Breast epithelium (tissue), 4 donors: ENCODE measurements at places on chromosomes 16 and 17.

- no peak overlapping the region for H3K4me3 ChIP-seq
- H3K36me3 ChIP-seq = no peaks in the 10 kb centered on the region
- peak overlapping the region; percentile 56 for H3K27ac ChIP-seq
- H3K27me3 ChIP-seq = no peaks in the 10 kb centered on the region
- DNase-seq = no peak
Observed at GRCh38 chr16:50667497-50668367, 13.4 kb downstream of the SNX20 start.

DNA sequence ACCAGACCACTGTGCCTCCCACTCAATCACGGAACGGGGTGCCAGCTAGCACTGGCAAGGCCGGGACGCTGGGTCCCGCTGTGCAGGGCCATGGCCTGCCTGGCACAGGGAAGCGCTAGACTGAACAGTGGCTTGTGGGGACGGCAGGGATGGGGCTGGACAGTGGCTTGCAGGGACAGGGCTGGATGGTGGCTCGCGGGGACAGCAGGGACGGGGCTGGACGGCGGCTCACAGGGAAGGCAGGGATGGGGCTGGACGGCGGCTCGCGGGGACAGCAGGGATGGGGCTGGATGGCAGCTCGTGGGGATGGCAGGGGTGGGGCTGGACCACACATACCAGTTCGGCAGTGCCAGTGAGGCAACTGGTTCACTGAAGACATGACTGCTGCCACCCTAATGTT lies 32.6 kb downstream of the LMF1 start:
- no peak for DNase-seq
- H3K27ac ChIP-seq = no peak overlapping the region
- H3K27me3 ChIP-seq = no peaks in the 10 kb centered on the region
- H3K4me1 ChIP-seq = no peaks in the 10 kb centered on the region
- no peak overlapping the region for H3K4me3 ChIP-seq

- H3K27ac ChIP-seq = no peak overlapping the region
- H3K36me3 ChIP-seq = no peaks in the 10 kb centered on the region
- H3K4me1 ChIP-seq = peaks cover 6% of the 10 kb centered on the region
- H3K27me3 ChIP-seq = no peaks in the 10 kb centered on the region
- no peak overlapping the region for H3K4me3 ChIP-seq
Observed at GRCh38 chr17:29165800-29166506, 14.2 kb downstream of the MYO18A start.

- H3K4me3 ChIP-seq = no peak overlapping the region
- H3K27me3 ChIP-seq = no peaks in the 10 kb centered on the region
Observed at GRCh38 chr17:57468932-57469775, 212.8 kb downstream of the MSI2 start.

DNA sequence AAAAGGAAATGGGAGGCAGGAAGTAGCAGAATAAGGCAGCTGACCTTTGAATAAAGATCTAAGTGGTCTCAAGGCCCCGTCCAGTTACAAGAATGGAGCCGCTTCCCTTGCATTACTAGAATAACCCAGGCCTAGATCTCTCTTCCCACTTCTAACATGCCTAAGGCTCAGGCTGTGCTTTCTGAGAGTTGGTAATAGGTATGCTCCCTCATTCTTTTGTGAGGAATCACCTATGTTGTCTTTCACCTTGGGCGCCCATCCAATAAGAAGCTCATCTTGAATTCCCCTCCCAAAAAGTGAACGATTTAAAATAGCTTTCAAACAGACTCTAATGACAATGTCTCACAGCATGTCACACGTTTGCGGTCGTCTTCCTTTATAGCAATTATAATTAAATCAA lies 101.2 kb downstream of the KCNJ2 start:
- DNase-seq = no peak
- H3K4me3 ChIP-seq = no peak overlapping the region
- H3K36me3 ChIP-seq = no peaks in the 10 kb centered on the region
- H3K27ac ChIP-seq = no peak overlapping the region

DNA sequence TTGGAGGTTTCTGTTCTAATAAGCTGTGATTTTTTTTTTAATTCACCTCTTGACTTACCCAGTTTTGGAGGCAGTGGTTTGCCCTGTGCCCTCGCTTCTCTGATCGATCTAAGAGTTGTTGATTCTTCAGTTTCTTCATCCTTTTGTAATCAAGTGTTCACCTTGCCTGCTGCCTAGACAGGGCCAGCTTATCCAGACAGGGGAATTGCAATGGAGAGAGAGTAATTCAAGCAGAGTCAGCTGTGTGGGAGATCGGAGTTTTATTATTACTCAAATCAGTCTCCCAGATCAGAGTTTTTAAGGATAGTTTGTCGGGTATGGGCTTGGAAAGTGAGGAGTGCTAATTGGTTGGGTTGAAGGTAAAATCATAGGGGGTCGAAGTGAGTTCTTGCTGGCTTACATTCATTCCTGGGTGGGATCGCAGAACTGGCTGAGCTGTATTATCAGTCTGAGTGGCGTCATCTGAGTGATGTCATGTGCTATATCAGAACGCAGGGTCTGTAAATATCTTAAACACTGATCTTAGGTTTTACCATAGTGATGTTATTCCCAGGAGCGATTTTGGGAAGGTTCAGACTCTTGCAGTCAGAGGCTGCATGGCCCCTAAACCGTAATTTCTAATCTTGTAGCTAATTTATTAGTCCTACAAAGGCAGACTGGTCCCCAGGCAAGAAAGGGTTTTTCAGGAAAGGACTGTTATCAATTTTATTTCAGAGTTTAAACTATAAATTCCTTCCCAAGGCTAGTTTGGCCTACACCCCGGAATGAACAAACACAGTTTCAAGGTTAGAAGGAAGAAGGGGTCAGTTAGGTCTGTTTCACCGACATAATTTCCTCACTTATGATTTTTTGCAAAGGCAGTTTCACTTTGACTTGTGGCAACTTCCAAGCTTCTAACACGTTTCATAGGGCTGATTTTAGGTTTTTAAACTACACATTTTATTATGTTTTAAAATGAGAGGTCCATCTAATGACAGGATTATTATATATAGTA lies 21.5 kb upstream of the KCNJ16 start:
- peak overlapping the region; percentile 12 for H3K4me3 ChIP-seq
- H3K4me1 ChIP-seq = no peaks in the 10 kb centered on the region
- DNase-seq = no peak
- H3K27me3 ChIP-seq = no peaks in the 10 kb centered on the region
- H3K36me3 ChIP-seq = no peaks in the 10 kb centered on the region

DNA sequence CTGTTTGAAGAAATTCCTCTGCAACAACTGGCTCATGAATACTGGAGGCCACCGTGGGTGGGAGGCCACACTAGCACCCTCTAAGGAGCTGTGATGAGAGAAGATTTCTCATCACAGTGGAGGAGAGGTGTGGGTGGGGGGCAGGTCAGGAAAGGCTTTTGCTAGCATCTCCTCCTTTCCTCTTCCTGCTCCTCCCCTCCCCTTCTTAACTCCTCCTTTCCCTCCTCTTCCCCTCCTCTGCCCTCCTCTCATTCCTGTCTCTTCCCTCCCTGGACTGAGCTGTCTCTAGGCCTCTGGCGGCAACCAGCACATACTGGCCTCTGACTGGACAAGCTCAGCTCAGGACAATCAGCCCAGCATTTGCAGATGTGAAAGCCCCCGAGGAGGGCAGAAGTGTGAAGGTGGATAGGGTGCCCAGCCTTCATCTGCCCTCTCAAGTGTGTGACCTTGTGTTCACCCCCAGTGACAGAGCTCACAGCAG lies 19.0 kb upstream of the LHX1 start:
- DNase-seq = no peak
- H3K27ac ChIP-seq = no peak overlapping the region
- no peaks in the 10 kb centered on the region for H3K4me1 ChIP-seq
- peaks cover 21% of the 10 kb centered on the region for H3K27me3 ChIP-seq
- no peak overlapping the region for H3K4me3 ChIP-seq
- H3K36me3 ChIP-seq = no peaks in the 10 kb centered on the region

DNA sequence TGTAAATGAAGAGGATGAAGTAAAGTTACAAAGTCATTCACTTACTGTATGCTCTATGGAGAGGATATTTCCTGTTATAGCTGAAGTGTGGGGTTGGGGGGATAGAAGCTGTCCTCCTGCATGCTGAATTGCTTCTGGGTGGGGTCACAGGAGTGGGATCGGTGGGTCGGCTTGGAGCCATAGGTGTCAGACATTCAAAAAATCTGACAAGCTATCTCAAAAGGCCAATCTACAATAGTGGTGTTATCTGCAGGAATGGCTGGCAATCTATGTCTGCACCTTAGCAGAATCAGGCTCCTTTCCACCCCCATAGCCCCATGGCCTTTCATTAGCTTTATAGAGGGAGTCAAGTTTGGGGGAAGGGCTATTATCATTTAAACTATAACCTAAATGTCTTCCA lies 104.9 kb downstream of the ABCC12 start:
- no peak for DNase-seq
- no peak overlapping the region for H3K27ac ChIP-seq
- H3K4me3 ChIP-seq = no peak overlapping the region
- no peaks in the 10 kb centered on the region for H3K4me1 ChIP-seq

GRCh38 chr16:78669994-78670393 lies 570.5 kb downstream of the WWOX start:
- no peak overlapping the region for H3K4me3 ChIP-seq

DNA sequence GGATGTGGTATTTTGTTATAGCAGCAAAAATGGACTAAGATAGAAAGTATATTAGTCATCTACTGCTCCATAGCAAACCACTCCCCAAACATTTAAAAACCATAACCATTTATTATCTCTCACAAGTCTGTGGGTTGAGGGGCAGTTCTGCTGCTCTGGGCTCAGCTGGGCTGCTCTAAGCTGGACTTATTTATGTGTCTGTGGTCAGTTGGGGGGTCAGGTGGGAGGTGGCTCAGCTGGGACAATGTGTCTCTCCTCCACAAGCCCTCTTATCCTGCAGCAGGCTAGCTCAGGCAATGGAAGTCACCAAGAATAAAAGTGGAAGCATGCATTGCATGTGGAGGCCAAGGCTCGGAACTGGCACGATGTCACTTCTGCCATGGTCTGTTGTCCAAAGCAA lies 226.1 kb upstream of the N4BP1 start:
- H3K27me3 ChIP-seq = no peaks in the 10 kb centered on the region
- H3K4me1 ChIP-seq = no peaks in the 10 kb centered on the region
- no peaks in the 10 kb centered on the region for H3K36me3 ChIP-seq
- DNase-seq = no peak
- H3K27ac ChIP-seq = no peak overlapping the region
- no peak overlapping the region for H3K4me3 ChIP-seq

DNA sequence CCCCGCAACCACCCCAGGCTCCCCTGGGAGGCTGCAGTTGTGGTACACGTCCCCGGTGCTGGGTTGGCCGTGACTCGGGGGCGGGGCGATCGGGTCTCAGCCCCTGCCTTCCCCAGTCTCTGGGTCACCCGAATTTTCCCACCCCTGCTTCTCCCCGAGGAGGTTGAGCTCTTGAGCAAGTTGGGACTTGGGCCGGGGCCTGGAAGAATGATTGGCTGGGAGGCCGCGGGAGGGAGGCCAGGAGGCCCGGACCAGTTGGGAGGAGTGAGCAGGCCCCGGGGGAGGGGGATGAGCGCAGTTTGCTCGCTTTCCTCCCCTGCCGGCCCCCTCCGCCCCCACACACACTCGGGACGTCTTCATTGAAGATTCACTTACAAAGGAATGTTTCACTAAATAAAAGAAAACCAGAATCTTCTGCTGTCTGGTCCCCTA lies 4.5 kb upstream of the HEXIM1 start:
- no peaks in the 10 kb centered on the region for H3K27me3 ChIP-seq
- H3K36me3 ChIP-seq = no peaks in the 10 kb centered on the region
- peak; percentile 85 for DNase-seq
- peak overlapping the region; percentile 75 for H3K4me3 ChIP-seq

- no peak overlapping the region for H3K4me3 ChIP-seq
- no peaks in the 10 kb centered on the region for H3K36me3 ChIP-seq
- no peak for DNase-seq
- no peak overlapping the region for H3K27ac ChIP-seq
- H3K27me3 ChIP-seq = no peaks in the 10 kb centered on the region
- no peaks in the 10 kb centered on the region for H3K4me1 ChIP-seq
Observed at GRCh38 chr16:17270683-17271109, 200.1 kb downstream of the XYLT1 start.

GRCh38 chr17:77312786-77313599 lies 172.2 kb downstream of the SEC14L1 start:
- H3K27ac ChIP-seq = peak overlapping the region; percentile 63
- peak; percentile 69 for DNase-seq
- no peaks in the 10 kb centered on the region for H3K36me3 ChIP-seq
- peaks cover 7% of the 10 kb centered on the region for H3K4me1 ChIP-seq

DNA sequence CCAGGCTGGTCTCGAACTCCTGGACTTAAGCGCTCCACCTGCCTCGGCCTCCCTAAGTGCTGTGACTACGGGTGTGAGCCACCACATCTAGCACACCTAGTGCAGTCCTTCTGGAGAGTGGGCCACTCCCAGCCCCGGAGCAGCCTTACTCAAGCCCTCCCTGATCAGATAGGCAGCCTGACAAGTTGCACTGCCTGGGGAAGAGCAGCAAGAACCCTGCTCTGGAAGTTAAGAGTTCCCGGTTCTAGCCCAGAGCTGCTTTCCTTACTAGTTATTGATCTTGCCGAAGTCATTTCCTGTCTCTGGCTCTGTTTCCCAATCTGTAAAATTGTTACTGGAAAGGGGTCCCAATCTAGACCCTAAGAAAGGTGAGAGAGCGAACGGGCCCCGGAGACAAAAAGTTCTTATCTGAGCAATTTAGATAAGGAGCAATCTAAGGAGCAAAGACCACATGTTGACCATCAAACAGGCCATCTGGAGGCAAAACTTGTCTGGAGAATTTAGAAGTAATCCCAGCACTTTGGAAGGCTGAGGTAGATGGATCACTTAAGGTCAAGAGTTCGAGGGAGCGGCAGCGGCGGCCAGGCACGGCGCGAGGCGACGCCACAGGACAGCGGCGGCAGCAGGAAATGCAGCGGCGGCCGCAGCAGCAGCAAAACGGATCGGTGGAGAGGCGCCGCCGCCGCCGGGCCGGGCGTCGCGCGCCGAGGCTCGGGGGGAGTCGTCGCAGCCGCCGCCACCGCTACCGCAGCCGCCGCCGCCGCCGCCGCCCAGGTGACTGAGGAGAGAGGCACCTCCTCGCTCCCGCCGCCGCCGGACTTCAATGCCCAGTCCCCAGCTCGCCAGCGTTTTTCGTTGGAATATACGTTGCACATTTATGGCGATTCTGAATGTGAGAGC lies 4.3 kb upstream of the NAGLU start:
- H3K36me3 ChIP-seq = no peaks in the 10 kb centered on the region
- no peak for DNase-seq
- H3K27me3 ChIP-seq = no peaks in the 10 kb centered on the region
- H3K27ac ChIP-seq = peak overlapping the region; percentile 78
- peaks cover 8% of the 10 kb centered on the region for H3K4me1 ChIP-seq
- peak overlapping the region; percentile 57 for H3K4me3 ChIP-seq

GRCh38 chr17:48153691-48154358 lies 46.3 kb downstream of the SNX11 start:
- DNase-seq = no peak
- no peaks in the 10 kb centered on the region for H3K36me3 ChIP-seq
- H3K27me3 ChIP-seq = peaks cover 24% of the 10 kb centered on the region
- no peak overlapping the region for H3K4me3 ChIP-seq

GRCh38 chr17:64736804-64737492 lies 74.8 kb upstream of the SMURF2 start:
- no peaks in the 10 kb centered on the region for H3K27me3 ChIP-seq
- no peaks in the 10 kb centered on the region for H3K4me1 ChIP-seq
- H3K27ac ChIP-seq = no peak overlapping the region

DNA sequence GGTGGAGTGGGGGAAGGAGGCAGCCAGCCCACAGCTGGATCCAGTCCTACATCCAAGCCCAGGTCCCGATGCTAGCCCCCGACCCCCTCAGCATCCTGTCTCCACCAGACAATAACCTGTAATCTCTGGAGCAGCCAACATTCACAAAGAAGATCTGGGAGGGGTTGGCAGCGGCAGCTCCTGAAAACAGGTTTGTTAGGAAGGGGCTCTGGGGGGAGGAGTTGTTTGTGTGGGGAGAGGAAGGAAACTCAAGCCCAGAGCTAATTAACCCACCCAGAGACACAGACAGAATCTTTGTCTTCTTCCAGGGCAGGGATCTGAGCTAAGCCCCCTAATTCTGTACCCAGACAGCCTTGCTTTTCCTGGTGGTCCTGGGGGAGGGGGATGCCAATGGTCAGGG lies 4.6 kb upstream of the C17orf113 start:
- no peak overlapping the region for H3K27ac ChIP-seq
- H3K27me3 ChIP-seq = no peaks in the 10 kb centered on the region
- H3K36me3 ChIP-seq = no peaks in the 10 kb centered on the region
